ENCODE measurements at places on chromosomes 2 and 18.

- DNase-seq, result no peak
Measured at GRCh38 chr2:104871972-104872865, 18.3 kb downstream of the POU3F3 start.

- DNase-seq, result no peak
Measured at GRCh38 chr18:70554854-70555445, 266.1 kb downstream of the SOCS6 start.

DNA sequence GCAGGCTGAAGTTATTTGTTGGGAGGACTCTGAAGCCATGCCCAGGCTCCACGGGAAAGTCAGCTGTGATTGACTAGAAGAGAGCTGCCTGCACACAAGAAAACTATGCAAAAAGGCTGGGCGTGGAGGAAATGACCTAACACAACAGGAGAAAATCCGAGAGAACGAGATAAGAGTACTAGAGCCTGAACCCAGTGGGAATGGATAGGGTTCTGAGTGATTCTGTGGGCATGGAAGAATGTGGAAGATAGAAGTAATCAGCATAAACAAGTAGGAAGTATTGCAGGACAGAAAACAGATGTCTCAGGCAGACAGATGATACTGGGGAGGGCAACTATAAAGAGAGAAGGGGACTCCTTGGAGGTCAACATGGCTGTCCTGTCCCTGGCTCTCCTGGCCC is 12.1 kb upstream of the COPS8 start:
- peak; percentile 55 for DNase-seq

DNA sequence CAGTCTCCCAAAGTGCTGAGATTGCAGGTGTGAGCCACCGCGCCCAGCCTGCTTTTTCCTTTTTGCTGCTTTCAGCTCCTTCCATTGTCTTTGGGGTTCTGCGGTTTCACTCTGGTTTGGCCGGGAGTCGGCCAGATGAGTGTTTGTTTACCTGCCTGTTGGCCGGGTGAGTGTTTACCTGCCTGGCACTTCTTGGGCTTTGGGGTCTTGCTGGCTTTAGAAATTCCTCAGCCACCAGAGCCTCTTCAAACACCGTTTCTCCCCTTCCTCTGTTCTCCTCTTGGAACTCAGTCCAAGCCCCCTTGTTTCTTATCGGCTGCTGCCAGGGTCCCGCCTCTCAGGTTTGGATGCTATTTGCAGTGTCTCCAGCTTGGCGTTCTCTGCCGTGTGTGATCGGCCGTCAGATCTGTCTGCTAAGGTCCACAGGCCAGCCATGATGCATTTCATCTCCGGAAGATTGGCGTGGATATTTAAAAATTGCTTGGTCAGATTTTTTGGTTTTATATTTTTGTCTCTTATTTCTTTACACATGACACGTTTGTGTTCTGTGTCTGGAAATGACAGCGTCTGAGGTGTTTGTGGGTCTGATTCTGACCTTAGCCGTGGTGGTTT is 14.2 kb upstream of the GAL3ST2 start:
- DNase-seq, result no peak

DNA sequence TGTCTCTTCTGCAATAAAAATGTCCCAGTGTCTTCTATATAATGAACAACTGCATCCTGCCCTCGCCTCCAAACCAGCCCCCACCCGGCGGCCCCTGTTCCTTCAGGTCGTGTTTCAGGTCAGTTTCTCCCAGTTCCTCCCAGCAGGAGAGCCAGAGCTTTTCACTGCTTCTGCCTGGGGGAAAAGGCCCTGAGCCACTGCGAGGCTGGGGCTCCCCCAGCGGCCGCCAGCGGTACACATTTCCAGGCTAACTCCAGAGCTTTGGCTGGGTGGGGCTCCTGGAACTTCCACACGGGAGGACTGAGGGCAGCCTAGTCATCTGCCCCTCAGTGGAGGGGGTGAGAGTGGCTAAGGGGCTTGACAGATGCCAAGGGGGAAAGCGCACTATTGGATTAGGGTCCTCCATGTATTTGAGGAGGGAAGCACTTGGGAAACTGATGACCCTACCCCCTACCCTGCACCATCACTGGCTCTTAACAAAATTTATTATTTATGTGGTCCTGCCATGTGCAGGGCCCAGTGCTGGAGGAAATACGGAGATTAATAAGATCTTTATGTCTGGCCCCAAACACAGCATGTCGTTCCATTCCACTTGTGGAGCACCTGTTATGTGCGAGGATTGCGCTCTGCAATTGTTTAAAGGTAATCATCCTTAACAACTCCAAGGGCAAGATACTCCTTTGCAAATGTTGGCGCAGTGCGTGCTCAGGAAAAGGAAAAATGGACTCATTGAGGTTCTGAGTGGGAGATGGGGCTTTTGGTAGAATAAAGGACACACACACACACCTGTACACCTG is 17.3 kb upstream of the CYS1 start:
- DNase-seq, result no peak

DNA sequence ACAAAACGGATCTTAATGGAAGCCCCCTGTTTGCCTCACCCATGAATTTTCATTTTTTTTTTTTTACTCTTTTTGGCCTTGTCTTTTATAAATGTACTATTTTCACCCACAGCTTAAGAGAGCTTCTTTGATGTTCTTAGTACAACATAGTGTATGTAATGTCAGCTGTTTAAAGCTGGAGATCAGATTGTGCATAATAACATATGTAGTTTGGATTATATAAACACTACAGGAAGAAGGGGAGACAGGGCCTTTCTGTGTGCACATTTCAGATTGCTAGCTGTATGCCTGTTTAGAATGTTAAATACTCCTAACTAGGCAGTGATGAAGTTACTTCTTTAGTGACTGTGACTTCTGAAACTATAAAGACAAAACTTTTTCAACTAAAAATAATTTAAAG is 2.1 kb upstream of the TANC1 start:
- DNase-seq, result no peak

- no peak for DNase-seq
Measured at GRCh38 chr2:108621087-108621559, 86.9 kb downstream of the LIMS1 start.

DNA sequence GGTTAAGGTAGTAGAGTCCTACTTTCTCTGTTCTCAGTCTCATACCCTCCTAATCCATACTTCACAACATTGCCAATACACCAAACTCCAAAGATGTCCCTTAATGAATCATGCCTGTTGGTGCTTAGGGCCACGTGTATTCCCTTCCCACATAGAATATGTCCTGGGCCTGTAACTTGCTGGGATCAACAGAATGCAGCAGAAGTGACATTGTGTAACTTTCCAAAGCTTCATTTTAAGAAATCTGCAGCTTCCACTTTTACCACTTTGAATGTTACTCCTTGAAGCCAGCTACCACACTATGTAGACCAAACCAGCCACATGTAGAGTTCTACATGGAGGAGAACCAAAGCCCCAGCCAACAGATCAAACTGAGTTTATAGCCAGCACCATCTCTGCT is 58.5 kb upstream of the ARHGAP15 start:
- DNase-seq, result no peak

DNA sequence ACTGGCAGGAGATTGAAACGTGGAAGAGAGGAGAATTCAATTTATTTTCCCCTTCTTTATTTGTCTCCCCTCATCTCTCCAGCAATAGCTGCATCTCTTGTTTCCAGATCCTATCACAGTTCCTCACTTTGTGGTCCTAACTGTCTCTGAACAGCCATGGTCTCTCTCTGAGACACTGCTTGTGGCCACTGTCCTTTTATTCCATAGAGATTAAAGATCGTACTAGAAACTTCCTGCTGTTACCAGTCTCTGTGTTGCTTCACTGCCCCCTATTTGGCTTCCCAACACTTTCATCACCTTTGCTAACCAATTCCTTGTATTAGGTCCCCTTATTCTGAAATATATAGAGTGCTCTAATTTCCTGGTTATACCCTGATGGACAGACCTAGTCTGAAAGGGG is 48.9 kb upstream of the CAVIN2 start:
- DNase-seq, result no peak

DNA sequence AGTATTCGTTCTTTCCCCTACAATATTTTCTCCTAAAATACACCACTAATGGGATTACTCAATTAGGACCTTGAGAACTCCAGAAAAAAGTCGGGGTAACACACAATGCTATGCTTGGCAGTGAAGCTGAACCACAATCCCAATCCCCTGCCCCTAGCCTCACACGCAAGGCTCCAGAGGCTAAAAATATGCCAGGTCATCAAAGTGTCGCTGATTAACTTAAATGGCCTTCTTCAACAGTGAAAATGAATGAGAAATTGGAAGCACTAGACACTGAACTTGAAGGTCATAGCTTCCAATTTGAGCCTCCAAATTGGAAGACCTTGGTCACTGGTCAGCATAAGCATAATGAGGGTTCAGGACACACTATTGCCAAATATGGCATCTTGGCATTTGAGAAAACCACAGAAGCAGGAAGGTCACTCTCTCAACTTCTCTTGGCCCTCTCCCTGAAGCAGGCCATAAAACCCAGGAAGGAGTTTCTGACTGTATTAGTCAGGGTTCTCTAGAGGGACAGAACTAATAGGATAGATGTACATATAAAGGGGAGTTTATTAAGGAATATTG is 86.0 kb upstream of the SATB2 start:
- no peak for DNase-seq

DNA sequence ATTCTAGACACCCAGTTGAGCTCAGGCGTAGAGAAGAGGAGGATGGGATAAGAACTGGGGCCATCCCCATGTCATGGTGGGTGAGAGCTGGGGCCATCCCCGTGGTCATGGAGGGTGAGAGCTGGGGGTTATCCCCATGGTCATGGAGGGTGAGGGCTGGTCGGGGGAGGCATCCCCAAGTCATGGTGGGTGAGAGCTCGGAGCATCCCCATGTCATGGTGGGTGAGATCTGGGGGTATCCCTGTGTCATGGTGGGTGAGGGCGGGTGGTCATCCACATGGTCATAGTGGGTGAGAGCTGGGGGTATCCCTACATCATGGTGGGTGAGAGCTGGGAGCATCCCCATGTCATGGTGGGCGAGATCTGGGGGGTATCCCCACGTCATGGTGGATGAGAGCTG is 52.5 kb downstream of the IL1RL2 start:
- no peak for DNase-seq

- no peak for DNase-seq
Measured at GRCh38 chr18:65133610-65134009, 617.2 kb upstream of the CDH7 start.

GRCh38 chr18:78915446-78916008 is 64.1 kb upstream of the SALL3 start:
- no peak for DNase-seq

Measured in AG04449 (cell line).